EL (cell line): ENCODE measurements at places on chromosomes 2 and 18.

GRCh38 chr2:61993422-61994024 is 88.0 kb downstream of the COMMD1 start:
- peak; percentile 43 for DNase-seq

- DNase-seq = no peak
Measured at GRCh38 chr2:75432761-75433361, 127.9 kb downstream of the EVA1A start.

- no peak for DNase-seq
Measured at GRCh38 chr18:27400001-27400400, 214.9 kb upstream of the CHST9 start.

- no peak for DNase-seq
Measured at GRCh38 chr2:60066096-60066839, 487.2 kb downstream of the BCL11A start.

DNA sequence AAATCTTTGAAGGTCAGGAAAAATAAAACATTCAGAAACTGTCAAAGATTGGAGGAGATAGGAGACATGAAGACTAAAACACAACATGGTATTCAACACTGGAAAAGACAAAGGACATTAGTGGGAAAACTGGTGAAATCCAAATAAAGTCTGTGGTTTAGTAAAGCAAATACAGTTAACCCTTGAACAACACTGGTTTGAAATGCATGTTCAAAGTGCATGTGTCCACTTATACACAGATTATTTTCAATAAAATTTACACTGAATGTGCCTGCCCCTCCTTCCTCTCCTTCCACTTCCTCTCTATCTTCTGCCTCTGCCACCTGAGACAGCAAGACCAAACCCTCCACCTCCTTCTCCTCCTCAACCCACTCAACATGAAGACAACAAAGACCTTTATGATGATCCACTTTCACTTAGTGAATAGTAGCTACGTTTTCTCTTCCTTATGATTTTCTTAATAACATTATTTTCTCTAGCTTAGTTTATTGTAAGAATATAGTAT is 14.5 kb downstream of the OLA1 start:
- DNase-seq = no peak

DNA sequence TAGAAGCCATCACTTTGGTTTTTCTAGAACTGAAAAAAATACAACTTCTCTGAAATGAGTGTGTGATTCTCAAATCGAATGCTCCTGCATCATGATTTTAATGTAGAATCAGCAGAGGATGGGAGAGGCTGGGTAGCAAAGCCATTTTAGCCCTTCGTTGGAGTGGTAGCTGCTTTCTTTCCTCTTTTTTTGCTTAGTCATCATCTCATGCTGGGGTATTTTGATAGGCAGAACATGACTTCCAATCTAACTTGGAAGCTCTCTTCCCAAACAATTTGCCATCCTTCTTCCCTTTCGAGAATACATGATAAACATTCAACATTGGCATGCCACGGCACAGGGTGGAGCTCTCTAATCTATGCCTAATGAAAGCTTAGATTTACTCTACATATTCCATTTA is 311.2 kb upstream of the LRATD1 start:
- no peak for DNase-seq

GRCh38 chr2:84939426-84940087 is 31.4 kb upstream of the KCMF1 start:
- no peak for DNase-seq

- DNase-seq = no peak
Measured at GRCh38 chr2:158889135-158889853, 79.1 kb upstream of the TANC1 start.

DNA sequence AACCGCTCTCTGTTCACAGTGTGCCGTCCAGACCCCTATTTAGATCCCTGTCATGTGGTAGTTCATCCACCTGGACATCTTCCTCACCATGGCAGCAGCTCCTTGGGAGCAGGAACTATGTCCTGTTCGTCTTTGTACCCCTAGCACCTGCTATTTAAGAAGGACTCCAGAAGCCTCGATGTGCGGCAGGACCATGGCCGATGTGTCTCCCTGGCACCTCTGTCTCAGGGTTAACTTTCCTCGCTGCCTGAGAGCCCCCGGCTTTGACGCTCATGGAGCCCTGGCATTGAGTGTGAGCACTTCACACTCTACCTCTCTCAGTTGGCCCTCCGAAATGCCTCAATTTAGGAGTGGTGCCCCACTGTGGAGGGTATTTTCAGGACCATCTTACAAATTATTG is 152.0 kb downstream of the FAM210A start:
- no peak for DNase-seq

DNA sequence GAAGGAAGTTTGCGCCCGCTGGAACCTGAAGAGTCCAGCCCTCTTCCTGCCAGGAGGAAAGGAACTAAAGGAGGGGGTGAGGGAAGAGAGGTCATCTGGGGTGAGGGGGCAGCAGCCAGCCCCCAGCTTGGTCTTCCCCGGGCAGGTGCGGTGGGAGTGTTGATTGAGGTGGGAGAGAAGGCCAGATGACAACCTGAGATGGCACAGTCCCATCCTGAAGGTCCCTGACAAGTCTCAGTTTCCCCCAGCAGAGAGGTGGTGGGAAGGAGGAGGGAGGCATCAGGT is 240.9 kb downstream of the HAUS1 start:
- DNase-seq = no peak
